Central memory CD4-positive, alpha-beta T cell (primary cell): ENCODE measurements at places on chromosomes 12 and 14.

DNA sequence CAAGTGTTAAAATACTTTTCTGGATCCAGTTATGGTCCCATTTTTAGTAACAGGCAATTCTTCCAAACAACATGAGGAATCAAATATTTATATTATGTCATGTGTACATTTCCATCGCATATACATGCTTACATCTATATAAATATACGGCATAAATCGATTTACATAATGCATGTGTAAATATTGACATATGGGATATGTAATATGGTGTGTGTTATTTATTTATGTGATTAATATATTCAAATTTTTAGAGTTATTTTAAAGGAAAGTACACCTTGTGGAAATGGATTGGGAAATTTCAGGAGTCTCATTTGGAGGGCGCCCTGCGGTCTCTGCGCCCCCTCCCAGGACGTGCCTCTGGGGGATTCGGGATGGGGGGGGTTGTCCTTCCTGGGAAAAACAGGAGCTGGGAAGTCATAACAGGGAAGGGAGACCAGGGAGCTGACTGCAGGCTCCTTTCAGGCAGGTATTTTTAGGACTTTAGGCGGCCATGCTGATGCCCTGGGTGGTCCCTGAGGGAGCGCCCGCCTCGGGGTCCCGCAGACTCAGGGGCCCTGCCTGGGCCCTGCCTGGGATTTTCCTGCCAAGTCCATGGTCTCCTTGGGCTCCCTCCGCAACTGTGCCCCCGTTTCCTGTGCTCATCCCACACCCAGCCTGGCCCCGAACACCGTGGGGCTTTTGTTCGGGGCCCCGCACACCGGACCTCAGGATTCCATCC lies 82.7 kb upstream of the SFSWAP start:
- DNase-seq = no peak

GRCh38 chr14:101875041-101875726 lies 89.2 kb upstream of the DYNC1H1 start:
- DNase-seq = no peak

- no peak for DNase-seq
Measured at GRCh38 chr12:32402946-32403345, 3.6 kb downstream of the FGD4 start.

- no peak for DNase-seq
Measured at GRCh38 chr12:1703771-1704722, 13.2 kb downstream of the ADIPOR2 start.

DNA sequence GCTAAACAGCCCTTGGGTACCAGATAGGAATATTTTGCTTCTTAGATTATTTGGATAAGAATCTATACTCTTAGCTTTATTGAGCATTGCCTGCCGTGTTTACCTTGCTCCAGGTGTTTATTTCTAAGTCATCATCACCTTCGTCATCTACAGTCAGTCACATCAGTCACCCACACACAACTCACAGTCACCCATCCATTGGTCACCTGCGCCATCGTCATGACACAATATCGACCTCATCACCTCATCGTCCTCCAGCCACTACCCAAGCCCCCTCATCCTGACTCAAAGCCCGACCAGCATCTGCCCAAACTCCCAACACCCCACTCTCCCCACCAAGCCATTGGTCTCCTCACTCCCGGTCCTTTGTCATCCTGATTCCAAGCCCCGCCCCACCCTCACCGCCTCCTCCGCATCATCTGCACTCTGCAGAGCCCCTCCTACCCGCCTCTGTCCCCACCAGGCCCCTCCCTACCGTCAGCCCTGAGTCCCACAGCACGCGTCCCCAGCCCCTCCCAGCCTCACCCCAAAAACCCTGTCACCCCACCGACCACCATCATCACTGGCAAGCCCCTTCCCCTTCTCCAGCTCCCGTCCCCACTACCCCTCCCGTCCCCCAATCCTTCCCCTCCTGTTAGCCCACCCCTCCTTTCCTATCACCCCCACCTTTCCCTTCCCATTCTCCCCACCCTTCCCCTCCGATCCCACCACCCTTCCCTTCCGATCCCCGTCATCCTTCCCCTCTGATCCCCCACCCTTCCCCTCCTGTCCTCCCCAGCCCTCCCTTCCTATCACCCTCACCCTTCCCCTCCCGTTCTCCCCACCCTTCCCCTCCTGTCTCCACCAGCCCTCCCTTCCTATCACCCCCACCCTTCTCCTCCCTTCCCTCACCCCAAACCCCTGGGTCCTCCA lies 9.8 kb downstream of the DLK1 start:
- DNase-seq = no peak

- no peak for DNase-seq
Measured at GRCh38 chr12:20508962-20509361, 140.6 kb downstream of the PDE3A start.

- DNase-seq = no peak
Measured at GRCh38 chr14:95531969-95532368, 2.9 kb upstream of the GLRX5 start.

DNA sequence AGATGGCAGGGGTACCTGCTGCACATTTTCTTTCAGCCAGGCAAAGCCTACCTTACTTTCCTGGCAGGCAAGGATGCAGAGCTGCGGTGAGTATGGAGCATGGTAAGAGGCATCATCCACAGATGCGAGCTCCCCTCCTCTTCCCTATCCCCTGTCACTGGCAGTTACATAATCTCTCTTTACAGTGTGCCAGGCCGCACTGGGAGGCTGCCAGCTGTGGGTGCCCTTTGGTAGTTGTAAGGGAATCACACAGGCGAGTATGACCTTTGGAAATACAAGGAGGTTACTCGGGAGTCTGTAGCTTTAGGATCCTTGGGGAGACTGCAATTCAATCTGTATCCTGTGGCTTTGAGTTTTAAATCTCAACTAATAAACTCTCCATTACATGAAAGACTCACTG lies 132.5 kb downstream of the KTN1 start:
- DNase-seq = no peak

GRCh38 chr12:131442337-131442918 lies 268.5 kb upstream of the SFSWAP start:
- DNase-seq = no peak

DNA sequence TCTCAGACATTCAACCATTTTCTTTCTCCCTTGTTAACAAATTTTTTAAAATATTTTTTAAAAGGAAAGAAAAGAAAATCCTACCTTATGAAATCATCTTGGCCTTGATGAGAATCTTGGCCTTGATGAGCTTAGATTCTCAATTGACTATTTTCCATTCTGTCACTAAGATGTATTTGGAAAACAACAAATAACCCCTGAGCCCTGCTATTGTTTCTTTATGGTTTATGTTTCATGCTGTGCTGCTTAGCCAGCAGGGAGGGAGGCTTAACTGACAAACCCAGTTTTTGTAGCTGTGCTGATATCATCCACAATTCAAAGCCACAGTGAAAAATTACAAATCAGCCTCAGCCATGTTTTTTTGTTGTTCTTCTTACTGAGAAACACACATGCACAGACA lies 404.1 kb downstream of the RAD51B start:
- no peak for DNase-seq

GRCh38 chr14:102551995-102552705 lies 40.3 kb upstream of the RCOR1 start:
- no peak for DNase-seq

GRCh38 chr14:68473069-68473468 lies 319.8 kb downstream of the ZFP36L1 start:
- DNase-seq = no peak

- DNase-seq = no peak
Measured at GRCh38 chr12:54967461-54967860, 17.1 kb downstream of the TESPA1 start.

DNA sequence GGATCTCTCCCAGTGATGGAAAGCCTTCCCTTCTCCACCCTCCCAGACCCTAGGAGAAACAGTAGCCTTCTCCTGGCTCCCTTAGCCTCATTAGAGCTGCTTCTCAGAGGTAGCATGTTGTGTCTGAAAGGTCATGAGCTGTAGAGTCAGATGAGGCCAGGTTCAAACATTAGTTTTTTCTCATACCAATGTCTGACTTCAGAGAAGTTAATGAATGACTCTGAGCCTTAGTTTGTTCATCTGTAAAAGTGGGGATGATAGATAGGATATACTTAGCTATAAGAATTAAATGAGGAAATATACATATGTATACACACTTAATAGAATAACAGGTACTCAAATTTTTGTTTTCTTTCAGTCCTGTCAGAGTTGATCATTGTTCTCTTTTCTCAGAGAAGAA lies 523 bp downstream of the SLC6A13 start:
- no peak for DNase-seq

DNA sequence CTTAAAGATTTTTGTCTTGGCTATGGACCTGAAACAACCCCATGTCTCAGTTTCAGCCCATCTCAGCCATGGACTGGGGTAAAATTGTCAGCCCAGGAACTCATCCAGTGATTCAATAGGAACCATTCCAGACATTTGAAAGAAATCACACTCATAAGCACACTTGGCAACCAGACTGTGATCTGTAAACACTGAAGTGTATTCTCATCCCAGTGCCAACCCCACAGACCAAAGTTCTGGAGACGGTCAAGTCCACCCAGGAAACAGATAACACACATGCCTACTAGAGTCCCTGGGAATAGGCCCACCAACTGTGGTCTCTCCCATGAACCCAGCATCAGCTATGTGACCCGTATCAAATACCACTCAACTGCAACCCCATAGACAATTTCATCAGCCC lies 804.6 kb downstream of the TRHDE start:
- DNase-seq = no peak

GRCh38 chr12:53222806-53223261 lies 9.2 kb downstream of the RARG start:
- DNase-seq = no peak

GRCh38 chr14:92753250-92753649 lies 4.8 kb upstream of the LGMN start:
- no peak for DNase-seq

GRCh38 chr12:41910578-41911320 lies 233.9 kb downstream of the GXYLT1 start:
- no peak for DNase-seq

DNA sequence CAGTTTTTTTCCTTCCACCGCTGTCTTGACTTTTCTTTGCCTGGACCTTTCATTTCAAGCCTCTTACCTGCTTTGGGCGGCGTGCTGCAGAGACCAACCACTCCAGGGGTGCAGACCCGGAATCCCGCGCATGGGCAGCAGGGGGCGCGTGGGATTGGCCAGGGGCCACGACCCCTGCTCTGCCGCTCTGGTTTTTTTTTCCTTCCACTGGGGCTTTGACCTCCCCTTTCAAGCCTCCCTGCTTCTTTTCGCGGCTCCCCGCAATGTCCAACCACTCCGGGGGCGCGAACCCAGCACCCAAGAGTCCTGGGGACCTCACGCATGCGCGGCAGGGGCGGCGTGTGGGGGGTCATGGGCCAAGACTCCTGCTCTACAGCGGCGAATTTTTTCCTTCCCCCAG lies 325.1 kb downstream of the ALG10 start:
- DNase-seq = no peak
